ENCODE measurements at places on chromosomes 1 and 21.

- DNase-seq = no peak
Measured at GRCh38 chr1:18632783-18633421, 2.3 kb downstream of the PAX7 start.

DNA sequence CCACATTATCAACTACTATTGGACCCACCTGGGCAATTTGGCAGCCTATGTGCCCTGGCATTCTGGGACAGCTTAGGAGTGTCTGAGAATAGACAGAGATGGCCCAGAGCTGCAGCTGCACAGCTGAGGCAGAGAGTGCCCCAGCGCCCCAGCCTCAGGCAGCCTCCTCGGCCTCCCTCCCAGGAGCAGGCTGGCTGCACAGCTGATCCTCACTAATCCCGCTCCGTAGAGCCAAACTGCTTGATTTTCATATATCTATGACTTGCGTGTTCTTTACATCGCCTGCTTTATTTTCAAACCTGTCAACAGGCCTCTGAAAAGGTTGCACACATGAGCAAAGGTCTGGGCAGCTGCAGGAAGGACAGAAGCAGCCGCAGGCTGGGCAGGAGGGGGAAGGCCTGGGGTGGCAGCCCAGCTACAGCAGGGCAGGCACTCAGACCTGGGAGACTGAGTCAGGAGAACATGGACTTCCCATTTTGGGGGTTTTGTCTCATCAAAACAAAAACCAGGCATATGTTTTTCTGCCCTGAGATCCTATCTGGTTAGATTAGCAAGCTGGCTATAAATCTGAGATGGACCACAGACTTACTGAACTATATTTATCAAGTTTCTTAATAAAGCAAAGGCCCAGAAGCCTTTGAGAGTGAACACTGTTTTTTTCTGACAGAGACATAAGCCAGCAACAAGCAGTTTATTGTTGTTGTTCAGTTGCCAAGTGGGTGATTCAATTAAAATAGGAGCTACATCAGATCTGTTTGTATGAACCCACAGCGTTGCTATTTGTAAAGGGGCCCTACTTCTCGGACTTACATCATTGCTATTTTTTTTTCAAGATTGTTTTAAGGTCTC, 301.8 kb upstream of the DUSP10 start:
- no peak for DNase-seq

GRCh38 chr1:239717097-239717917, 330.9 kb downstream of the CHRM3 start:
- no peak for DNase-seq

DNA sequence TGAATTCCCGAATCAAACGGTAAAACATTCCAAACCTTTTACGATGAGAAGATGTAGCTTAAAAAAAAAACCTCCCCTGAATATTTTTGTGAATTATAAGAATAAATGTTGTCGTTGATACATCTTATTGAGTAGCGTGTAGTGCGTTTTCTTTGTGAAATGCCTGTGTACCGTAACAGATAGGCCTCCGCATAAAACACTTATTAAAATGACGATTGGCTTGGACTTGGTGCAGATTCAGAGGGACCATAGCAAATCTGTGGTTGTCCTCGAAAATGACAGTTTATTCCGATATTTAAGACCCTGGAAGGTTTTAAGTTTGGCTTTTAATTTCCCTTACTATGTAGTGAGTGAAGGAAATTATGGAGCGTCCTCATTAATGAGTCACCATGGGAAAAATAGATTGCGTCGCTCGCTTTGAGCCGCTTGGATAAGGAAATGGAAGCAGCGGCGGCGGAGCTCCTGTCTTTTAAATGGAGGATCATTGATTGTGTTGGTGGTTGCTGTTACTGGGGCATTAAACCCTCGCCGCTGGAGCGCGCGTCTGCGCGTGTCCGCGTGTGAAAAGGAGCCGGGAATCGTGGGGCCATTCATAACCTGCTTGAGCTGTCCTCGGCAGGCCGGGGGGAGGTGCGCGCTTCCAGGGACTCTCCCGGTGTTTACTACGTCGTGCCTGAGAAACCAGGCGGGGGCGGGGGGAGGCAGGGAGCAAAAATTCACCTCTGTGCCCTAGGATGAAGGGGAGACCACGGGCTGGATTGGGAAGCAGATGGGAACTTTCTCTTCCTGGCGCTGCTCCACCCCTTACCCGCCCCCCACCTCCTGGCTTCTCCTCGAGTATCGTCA, 1.6 kb downstream of the SPEN start:
- peak; percentile 84 for DNase-seq

DNA sequence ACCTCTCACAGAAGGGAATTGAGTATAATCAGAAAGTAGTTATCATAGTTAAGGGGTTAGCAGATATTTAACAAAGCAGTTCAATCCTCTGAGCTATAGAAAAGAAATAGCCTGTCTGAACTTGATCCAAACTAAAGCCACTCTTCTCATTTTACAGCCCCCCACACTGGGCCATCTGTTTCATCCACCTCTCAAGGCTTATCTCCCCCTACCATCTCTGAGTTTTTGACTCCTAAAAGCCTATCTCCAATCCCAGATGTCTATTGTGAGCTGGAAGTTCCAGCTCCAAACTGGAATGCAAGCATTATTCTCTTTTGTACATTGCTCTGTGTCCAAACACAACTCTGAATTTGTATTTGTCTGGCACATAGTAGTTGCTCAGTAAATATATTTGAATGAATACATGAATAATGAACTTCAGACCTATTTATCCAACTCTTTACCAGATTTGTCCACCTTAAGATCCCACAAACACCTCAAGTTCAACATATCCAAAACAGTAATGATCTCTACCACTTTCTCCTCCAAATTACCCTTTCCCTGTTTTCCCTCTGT, 98.1 kb downstream of the PLPP3 start:
- DNase-seq = no peak

- DNase-seq = no peak
Measured at GRCh38 chr1:216457356-216457755, 34.1 kb upstream of the USH2A start.

DNA sequence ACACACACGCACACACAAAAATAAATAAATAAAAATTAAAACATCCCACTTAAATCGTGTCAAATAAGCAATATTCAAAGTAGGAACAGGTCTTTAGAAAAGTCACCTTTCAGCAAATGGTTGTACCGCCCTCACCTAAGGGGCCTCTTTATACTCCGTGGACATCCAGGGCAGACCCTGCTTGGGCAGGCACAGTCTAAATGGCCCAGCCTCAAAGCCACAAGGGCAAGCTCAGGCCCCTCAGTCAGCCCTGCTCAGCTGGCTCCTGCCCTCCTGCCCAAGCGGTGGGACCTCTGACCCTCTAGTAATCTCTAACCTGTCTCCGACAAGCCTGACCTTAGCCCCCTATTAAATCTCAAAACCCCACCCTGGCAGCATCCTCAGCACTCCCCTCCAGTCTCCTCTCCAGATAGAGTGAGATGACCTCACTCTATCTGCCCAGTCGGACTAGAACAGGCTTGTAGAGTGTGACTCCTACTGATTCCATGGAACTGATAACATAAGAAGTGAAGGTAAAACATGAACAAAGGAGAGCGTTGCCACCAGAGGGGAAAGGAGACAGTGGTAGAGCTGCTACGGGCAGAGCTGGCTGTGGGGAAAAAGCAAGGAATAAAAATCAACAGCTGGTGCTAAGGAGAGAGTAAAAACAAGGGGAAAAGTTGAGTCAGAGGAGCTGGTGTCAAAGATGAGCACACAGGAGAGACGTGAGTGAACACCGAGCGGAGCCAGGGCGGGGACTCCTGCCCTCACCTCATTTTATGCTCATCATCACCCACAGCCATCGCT, 36.0 kb downstream of the SIPA1L2 start:
- DNase-seq = no peak

DNA sequence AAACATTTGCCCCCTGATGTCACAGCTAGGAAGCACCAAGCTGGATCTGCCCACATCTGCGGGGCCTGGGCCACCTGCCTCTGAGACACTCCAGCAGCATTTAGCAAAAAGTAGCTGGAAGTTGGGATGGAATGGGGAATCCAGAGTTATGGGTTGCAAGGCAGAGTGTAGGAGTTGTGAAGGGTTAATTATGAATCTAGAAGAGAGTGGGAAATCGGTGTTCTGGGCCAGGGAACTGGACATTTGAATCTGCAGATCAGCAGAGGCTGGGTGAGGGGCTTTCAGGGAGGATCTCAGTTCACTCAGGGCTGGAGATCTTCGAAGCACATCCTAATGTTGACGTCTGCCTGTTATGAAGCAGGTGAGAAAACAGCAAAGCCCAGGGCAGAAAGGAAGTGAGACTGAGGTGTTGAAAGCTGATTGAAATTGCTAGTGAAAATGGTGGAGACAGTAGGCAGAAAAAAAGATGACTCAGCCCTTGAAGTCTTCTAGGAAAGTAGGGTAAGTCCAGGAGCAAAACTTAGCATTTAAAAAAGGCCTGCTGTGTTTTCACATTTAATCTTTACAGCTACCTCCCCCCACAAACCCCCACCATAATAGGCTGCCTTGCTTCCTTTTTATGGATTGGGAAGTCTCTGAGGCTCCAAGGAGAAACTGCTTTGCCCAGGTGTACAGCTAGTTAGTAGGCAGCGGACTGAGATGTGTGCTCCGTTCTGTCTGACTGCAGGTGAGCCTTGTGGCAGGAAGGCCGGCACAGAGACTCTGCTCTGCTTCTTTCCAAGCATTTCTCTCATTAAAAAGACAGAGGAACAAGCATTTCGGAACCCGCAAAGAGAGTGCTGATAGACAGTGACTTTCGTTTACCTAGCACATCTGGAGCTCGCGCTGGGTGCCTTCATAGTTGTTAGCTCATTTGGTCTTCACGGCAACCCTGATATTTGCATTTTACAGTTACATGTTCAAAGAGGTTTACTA, 7.2 kb downstream of the VANGL1 start:
- DNase-seq = no peak

GRCh38 chr1:79633456-79633855, 626.9 kb upstream of the ADGRL4 start:
- DNase-seq = no peak

Measured in inflammatory macrophage treated with lipopolysaccharide for 1 hour (primary cell).